ENCODE measurements at places on chromosomes 5 and 9. TPM values are rescaled to one million over a fixed set of nuclear protein-coding genes. Genes with fewer than 3 reads are reported as not detected.

Gene IL3
- not detected for total RNA-seq

DNA sequence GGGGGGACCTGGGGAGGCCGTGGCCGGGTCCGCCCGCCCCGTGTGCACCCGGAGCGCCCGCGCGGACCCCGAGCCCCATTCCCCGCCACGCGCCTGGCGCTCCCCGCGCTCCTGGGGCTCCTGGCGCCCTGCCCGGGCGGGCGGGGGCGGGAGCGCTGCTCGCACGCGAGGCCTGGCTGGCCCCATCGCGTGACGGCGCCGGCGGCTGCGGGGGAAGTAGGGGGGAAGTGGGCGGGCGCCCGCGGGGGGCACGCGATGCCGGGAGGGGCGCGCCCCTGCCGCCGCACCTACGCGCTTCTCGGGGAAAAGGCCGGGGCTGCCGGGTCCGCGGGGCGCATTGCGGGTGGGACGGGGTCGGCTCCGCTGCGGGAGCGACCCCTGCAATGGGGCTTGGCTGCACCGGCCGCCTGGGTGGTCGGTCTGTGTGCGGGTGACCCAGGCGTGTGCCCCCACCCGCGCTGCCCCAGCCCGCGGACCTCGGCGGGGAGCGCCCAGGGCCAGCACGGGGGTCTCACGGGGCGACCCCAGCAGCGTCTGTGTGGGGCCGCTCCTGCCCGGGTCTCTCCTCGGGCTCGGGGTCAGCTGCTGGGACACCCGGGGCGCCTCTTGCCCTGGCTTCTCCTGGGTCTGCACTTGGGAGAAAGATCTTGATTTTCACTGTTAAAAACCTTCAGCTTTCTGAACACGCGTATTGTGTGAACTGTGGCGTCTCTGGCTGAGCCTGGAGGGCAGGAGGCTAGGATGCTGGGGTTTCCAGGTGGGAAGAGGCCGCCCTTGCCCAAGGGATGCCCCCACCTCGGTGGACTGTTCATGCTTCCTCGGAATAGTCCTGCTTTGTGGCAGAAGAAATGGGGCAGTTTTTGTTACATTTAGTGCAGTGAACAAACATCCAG is 52.4 kb downstream of the AHRR start:
- peak; percentile 70 for DNase-seq

GRCh38 chr9:99713838-99714306 is 107.8 kb upstream of the NR4A3 start:
- no peak for DNase-seq

DNA sequence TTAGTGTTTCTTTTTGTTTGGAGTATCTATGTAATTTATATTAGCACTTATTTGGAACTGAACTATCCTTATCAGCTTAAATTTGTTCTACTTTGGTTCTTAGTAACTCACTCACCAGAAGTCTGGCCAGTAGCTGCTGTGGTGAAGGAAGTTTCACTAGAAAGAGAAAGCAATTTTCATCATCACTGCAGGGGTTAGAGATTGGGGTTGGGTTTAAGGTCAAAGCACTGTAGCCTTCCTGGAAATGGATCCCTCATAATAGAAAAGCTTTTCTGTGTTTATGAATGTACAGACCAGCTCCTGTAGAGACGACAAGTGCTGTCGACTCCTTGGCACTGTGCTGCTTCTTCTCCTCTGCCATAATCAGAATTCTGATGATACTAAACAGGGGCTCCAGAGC is 22.2 kb downstream of the MROH2B start:
- DNase-seq, result no peak

GRCh38 chr9:78470216-78470615 is 173.3 kb downstream of the PSAT1 start:
- DNase-seq, result no peak

Gene SLC27A6
- 52.2 TPM for total RNA-seq

Gene IGIP
- 11.8 TPM for total RNA-seq

Gene GFRA3
- total RNA-seq, result 0.72 TPM

GRCh38 chr5:80860924-80861613 is 99.1 kb upstream of the RASGRF2 start:
- no peak for DNase-seq

Gene SVEP1
- total RNA-seq, result 5.7 TPM

GRCh38 chr9:93120846-93121315 is 13.2 kb downstream of the NINJ1 start:
- no peak for DNase-seq

All from left ventricle myocardium superior (tissue), 1 donor.